ENCODE measurements at places on chromosomes 11 and 22. TPM values are rescaled to one million over a fixed set of nuclear protein-coding genes. Genes with fewer than 3 reads are reported as not detected.

Gene JAML
- total RNA-seq = 0.60 TPM

Gene AMPD3
- 12.9 TPM for total RNA-seq

Gene KRTAP5-8
- total RNA-seq = 0.24 TPM

Gene C22orf42
- total RNA-seq = 13.9 TPM

Gene C11orf91
- total RNA-seq = 0.69 TPM

Gene CEND1
- not detected for total RNA-seq

Gene EXPH5
- 35.0 TPM for total RNA-seq

Gene MFRP
- total RNA-seq = not detected

Gene MIOX
- total RNA-seq = 0.98 TPM

Gene MUC5B
- not detected for total RNA-seq

Gene SLCO2B1
- 6.6 TPM for total RNA-seq

Gene PRR33
- not detected for total RNA-seq

Gene MYBPC3
- 0.10 TPM for total RNA-seq

Gene AGBL2
- total RNA-seq = 6.1 TPM

GRCh38 chr11:11155962-11156815, 196.9 kb downstream of the CSNK2A3 start:
- peak; percentile 38 for DNase-seq

DNA sequence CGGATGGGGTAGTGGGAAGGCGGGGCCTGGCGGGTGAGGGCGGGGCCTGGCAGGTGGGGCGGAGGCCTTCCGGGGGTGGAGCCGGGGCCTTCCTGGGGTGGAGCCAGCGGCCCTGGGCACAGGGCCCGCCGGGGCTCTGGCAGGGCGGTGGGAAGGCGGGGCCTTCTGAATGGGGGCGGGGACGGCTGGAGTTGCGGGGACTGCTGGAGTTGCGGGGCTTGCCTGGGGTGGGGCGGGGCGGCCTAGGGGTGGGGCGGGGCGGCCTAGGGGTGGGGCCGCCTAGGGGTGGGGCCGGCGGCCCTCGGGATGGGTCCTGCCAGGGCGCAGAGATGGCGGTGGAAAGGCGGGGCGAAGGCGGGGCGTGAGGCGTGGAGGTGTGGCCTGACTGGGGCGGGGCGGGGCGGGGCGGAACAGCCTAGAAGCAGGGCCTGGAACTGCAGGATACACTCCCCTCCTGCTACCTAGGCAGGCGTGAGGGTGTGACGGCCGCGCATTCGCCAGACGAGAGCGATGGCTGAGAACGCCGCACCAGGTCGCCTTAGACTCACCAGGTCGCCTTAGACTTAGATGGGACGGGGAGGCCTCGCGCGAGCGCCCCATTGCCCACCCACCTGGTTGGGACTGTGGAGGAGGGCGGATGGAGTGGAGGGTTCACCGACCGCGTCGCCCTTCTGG, 19.3 kb downstream of the RRP7A start:
- DNase-seq = peak; percentile 39

DNA sequence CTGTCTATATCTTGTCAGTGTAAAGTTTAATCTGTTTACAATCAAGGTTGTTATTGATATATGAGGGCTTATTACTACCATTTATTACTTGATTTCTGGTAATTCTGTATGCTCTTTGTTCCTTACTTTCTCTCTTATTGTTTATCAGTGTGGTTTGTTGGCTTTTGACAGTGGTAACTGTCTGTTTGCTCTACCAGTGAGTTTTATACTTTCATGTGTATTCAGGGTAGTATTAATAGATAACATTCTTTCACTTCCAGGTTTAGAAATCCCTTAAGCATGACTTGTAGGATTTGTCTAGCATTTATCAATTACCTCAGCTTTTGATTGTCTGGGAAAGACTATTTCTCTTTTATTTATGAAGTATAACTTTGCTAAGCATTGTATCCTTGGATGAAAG, 37.5 kb upstream of the SLC22A25 start:
- no peak for DNase-seq

GRCh38 chr11:98589967-98590366, 430.8 kb upstream of the CNTN5 start:
- DNase-seq = no peak

DNA sequence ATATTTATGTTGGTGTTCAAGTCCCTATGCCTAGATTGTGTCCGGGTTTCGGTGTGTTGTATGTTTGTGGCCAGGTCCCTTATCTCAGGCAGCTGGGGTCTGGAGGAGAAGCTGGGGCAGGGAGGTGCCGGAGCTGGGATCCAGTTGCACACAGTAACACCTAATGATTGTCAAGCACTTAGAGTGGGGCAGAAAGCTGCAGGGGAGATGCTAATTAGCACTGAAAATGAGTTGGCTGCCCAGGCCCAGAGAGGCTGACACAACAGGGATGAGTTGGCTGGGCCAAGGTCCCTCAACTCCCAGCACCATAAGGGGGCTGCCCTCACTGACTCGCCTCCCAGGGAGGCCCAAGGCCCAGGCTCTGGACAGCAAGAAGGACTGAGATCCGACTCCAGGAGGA, 12.2 kb downstream of the PDE2A start:
- no peak for DNase-seq

- no peak for DNase-seq
Measured at GRCh38 chr22:25567251-25567675, 2.8 kb downstream of the GRK3 start.

GRCh38 chr11:115269191-115269950, 234.8 kb downstream of the CADM1 start:
- DNase-seq = no peak

- DNase-seq = no peak
Measured at GRCh38 chr11:43419460-43419859, 60.7 kb downstream of the TTC17 start.

DNA sequence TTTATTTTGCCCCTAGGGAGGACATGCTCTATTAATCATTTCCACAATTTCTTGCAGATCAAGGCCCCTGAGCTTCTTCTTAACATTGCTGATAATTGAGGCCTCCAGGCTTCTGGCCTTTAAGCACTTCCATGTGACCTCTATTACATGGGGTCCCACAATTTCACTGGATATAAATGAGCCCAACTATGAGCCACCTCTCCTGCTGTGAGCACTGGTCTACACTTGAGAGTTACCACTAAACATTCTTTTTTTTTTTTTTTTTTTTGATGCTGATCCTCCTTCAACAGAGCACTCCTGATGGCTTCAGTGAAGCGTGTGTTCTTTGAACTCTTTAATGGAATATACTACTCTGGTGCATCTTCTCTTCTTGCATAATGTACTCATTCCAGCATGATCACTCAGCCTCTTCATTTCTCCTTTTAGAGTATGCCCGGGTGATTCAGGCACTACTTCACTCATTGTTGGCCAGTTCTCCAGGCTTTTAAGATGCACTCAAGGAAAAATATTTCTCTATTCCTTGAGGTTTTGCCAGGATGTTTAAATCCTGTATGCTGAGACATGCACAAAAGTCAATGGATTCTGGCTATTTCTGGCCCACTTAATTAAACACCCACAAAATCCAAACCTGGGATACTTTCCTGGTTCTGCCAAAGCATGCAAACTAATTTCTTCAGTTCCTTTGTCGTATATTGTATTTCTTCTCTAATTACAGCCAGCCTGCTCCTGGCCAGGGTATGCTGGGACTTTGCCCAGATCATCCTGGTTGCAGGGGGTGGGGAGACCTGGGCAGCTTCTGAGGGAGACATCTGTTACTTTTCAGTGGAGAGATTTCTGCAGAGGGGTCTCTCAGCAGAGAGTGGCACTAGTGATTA, 257.8 kb upstream of the LUZP2 start:
- no peak for DNase-seq

DNA sequence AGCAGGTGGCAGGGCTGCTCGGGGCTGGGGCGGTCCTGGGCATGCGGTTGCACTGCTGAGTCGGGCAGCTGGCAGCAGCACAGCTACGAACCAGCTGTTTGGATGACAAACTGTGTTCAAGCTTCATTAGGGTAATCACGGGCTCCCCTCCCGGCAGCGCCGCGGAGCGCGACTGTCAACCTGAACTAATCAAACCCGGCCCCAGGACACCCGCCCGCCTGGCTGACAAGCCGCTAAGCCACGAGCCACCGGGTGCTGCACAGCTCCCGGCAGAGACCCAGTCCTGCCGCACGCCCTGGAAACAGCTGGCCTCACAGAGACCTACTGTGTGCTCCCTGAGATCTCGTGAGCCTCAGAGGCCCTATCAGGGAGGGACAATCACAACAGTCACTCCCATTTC, 60.6 kb upstream of the TCF20 start:
- DNase-seq = no peak

GRCh38 chr11:115463606-115464005, 40.6 kb downstream of the CADM1 start:
- no peak for DNase-seq

- DNase-seq = no peak
Measured at GRCh38 chr22:48868554-48868953, 959.1 kb downstream of the BRD1 start.

DNA sequence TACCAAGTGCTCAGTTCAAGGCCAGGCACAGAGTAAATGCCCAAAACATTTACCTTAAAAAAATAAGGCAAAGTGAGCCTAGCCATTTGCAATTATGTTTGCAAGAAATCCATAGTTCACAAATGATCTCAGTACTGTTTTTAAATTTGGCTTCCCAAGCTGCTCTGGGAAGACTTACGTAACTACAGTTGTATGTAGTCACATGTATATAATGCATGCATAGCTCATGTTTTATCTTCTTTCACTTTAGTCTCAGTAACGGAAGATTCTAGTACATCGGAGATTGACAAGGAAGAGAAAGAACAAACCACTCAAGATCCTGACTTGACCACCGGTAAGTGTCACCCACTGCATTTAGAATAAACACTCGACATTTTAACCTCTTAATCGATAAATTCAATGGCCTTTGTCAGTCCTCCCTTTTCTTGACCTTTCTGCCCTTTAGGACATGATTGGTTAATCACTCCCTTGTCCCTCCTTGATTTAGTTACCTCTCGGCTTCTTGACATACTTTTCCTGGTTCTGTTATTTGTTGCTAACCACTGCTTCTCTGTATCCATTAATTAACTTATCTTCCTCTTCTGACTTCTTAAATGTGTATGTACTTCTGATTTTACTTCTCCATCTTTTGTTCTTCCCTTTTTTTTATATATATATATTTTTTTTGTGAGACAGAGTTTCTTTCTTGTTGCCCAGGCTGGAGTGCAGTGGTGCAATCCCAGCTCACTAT, 18.0 kb upstream of the JHY start:
- DNase-seq = no peak

DNA sequence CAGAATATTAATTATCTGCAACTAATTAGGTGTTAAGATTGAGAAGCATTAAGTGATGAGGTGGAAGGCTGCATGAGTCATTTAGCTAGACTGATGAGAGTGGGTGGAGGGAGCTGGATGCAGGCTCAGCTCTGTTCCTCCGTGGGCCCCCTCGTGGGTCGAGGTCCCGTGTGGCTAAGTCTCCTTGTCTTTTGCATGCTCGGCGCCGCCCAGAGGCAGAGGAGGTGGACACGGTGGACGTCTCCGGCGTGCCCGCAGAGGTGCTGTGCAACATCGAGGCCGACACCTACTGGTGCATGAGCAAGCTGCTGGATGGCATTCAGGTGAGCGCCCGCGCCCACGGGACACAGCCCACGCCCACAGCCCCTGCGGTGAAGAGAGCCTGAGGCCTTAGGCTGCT, 211.6 kb downstream of the TBC1D22A start:
- DNase-seq = no peak

DNA sequence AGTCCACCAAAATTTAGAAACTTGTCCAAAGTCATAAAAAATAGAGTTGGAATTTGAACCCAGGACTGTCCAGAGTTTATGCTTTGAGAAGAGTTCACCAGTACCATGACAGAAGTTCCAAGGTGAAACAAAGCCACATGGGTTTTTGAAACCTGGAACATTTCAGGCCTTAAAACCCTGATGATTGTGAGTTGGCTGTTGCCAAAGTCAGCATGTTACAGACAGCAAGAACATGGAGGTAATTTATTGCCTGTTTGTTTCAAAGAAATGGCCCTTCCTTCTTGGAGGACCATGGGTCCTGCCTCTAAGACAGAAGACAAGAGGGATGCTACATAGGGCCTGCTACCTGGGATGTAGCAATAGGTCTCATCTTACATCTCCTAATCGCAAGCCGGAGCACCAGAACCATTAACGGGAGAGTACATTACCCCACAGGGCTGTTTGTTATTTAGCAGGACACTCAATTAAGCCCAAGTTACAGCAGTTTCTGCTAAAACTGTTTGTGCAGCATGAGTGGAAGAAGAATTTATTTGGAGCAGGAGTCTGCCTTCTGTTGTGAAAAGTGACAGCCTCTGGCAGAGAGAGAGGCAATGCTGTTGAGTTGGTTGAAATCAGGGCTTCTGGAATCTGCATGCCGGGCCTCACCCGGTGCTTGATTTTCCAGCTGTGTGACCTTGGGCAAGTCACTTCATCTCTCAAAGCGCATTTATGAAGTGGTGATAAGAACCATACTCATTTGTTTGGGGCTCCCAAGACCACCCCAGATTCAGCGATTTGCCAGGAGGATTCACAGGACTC, 136.2 kb downstream of the LDLRAD3 start:
- DNase-seq = no peak

- DNase-seq = no peak
Measured at GRCh38 chr11:32840587-32840986, 10.9 kb downstream of the PRRG4 start.

DNA sequence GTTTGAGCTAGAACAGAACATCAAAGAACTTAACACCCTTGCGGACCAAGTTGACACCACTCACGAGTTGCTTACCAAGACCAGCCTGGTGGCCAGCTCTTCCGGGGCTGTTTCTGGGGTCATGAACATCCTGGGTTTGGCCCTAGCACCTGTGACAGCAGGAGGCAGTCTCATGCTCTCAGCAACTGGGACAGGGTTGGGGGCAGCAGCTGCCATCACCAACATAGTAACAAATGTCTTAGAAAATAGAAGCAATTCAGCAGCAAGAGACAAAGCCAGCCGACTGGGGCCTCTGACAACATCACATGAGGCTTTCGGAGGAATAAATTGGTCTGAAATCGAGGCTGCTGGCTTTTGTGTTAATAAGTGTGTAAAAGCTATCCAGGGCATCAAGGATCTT, 8.7 kb downstream of the APOL5 start:
- DNase-seq = no peak

DNA sequence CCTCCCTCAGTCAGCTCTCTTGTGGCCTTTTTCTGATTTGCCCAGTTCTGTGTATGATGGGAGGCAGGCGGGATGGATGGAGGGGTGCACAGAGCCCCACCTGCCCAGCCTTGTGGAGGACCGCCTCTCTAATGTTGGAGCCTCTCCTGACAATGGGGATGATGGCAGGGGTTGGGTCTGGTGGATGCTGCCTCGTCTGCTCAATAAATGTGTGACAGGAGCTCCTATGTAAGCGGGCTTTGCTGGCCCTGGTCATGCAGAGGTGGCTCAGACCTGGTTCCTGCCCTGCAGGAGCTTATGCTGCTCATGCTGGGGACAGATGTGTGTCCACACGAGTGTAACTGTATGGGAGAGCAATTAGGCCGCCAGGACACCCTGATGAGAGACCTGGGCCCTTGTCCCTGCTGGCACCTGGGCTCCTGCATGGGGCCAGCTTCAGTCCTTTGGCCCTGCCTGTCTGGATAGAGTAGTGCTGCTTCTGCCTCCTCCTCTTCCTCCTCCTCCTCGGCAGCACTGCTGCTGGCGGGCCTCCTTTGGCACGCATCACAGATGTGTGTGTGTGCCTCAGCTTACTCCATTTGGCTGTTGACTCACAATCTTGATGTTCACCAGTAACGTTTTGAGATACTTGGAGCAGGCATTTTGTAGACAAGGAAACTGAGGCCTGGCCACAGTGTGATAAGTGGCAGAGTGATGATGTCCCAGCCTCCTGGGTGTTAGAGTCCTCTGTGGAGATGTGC, 131.0 kb downstream of the TBC1D22A start:
- no peak for DNase-seq

GRCh38 chr11:8531982-8532381, 62.0 kb downstream of the STK33 start:
- DNase-seq = no peak

GRCh38 chr11:123047947-123048293, 14.0 kb downstream of the HSPA8 start:
- no peak for DNase-seq

GRCh38 chr11:81303038-81303664, 1430.5 kb downstream of the FAM181B start:
- no peak for DNase-seq

Measured in progenitor cell of endocrine pancreas (in vitro differentiated cells).